ENCODE measurements at places on chromosomes 4 and X.

DNA sequence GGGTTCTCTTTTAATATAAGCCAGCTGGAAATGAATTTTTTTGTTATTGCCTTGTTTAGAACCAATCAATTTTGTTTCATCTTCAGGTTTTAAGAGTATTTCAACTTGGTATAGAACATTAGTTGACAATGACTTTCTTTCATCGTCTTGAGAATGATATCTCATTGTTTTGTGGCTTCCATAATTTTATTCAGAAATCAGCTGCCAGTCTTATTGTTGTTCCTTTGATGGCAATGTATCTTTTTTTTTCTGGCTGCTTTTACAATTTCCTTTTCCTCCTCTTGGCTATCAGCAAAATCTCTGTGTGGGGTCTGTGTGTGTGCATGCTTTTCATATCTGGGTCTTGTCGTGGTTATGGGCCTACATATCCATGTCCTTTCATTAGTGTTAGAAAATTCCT is 1536.4 kb upstream of the TENM3 start:
- no peak for DNase-seq

- DNase-seq: peak; percentile 26
These were observed 21.8 kb downstream of the HAUS3 start for GRCh38 chr4:2220016-2220630.

DNA sequence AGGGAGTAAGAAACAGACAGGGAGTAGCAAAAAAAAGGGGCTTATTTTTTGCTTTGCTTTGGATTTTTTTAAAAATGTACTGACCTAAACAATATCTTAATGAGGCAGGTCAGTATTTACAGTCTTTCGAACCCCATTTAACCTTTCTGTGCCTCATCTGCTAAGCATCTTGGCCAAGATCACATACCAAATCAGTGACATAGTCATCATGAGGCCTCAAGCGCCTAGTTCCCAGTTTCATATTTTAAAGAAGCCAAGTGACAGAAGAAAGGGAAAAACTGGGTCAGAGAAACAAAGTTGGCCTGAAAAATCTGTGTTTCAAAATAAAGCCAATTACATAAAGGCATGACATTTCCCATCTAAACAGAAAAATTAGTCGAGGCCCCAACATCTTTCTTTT is 94.6 kb upstream of the WDR44 start:
- no peak for DNase-seq

- DNase-seq: no peak
These were observed 105.1 kb upstream of the CAMK2D start for GRCh38 chr4:113866611-113867010.

GRCh38 chr4:94032754-94033153 is 174.9 kb upstream of the SMARCAD1 start:
- DNase-seq: no peak

- no peak for DNase-seq
These were observed 3.3 kb downstream of the RNF4 start for GRCh38 chr4:2472187-2472586.

Data from NCI-H2171 (cell line).